ENCODE measurements at places on chromosomes 2 and 18.

DNA sequence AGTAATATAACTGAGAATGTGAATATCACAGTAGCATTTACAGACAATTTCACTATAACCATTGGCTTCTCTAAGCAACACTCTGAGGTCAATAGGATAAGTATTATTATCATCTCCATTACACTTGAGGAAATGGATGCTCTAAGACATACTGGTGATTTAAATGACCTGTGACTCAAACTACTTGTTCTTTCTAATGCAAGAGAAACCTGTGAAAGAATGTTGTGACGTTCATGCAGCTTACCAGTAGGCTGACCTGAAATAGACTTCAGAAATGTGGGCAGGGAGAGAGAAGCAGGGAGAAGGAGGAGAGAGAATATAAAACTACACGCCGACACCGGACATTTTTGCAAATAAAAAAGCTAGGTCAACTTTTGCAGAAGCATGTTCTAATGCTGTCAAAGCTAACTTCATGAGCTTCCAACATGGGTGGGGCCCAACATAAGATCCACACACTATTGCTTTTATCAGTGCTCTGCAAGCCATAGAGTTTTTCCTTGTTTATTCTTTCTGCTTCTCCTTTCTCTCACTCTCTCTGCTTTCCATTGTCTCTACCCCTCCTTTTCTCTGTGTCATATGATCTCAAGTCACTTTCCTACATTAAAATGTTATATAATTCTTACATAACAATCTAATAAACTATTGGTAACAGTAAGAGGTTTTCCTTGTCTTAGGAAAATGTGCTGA is 217.6 kb upstream of the FN1 start:
- DNase-seq = no peak

DNA sequence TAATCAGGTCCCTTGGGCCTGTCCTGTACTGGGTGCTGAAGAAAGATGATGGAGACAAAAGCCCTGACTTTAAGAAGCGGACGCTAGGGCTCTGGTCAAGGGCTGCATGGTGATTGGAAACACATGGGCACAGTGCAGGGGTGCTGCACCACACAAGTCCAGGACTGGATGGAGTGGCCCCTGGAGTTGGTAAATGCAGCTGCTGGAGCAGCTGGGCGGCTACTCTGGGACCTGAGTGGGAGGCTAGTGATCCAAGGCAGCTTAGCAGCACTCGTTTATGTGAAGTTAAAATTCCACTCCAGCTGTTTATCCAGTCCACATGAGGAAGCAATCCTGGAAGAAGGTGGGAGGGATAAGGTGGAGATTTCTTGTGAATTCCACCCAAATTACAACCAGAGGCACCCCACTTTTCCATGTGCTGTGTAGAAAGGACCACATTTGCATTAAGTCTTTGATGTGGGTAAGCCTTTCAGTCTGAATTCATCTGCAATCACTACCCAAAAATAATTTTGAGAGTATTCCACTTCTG is 24.9 kb downstream of the MERTK start:
- no peak for DNase-seq

GRCh38 chr2:200665626-200666453 is 80.0 kb downstream of the AOX1 start:
- DNase-seq = no peak

- DNase-seq = no peak
Observed at GRCh38 chr2:35973132-35973736, 382.3 kb upstream of the CRIM1 start.

DNA sequence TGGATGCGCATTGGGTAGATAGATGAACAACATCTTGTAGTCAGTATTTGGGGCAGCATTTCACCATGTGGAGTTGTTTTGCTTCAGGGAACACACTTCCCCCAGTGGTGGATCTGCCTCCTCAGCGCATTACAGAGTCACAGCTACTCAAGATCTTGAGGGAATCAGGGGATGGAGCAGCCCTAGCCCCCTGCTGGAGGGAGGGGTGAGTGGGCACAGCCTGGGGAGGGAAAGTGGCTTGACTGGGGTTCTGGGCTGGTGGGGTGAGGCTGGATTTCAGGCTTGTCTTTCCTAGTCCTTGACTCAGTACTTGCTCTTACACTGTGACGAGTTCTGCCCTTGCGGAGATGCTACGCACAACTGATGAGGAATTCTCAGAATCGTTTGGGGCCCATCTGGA is 271.0 kb upstream of the HS6ST1 start:
- DNase-seq = no peak

DNA sequence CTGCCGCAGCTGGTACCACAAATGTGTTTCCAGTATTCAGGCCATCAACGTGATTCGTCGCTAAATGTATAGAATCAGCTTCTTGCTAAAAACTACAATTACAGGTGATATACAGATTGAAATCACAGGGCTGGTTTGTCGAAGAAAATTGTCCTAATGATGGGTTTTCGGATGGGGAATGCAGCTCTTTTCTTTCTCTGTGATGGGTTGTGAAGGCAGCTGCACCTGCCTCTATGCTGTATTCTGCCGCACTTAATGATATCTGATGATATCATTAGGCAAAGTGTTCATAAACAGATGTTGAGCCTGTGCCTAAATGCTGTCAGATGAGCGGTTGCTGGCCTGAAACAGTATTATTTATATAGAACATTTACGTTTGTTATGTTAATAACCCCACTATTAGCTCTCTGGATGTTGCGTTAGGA is 218.1 kb downstream of the ARHGAP15 start:
- no peak for DNase-seq

GRCh38 chr2:41600460-41600859 is 447.4 kb upstream of the PKDCC start:
- DNase-seq = no peak

GRCh38 chr2:201246280-201246679 is 14.1 kb upstream of the CASP8 start:
- DNase-seq = no peak

DNA sequence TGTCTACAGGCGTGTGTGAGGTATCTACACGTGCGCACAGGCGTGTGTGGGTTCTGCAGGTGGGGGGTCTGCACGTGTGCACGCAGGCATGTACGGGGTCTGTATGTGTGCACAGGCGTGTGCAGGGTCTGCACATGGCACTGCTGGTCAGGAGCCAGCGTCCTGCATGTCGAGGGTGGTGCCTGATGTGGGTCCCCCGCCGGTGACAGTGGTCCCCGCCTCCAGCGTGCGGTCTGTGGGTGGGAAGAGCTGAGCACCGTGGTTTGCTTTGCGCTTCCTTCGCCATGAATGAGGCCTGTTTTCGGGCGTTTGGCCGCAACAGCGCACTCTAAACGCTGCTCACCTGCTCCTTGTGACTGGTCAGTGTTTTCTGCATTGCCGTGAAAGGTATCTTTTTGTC is 57.2 kb downstream of the CTDP1 start:
- no peak for DNase-seq

DNA sequence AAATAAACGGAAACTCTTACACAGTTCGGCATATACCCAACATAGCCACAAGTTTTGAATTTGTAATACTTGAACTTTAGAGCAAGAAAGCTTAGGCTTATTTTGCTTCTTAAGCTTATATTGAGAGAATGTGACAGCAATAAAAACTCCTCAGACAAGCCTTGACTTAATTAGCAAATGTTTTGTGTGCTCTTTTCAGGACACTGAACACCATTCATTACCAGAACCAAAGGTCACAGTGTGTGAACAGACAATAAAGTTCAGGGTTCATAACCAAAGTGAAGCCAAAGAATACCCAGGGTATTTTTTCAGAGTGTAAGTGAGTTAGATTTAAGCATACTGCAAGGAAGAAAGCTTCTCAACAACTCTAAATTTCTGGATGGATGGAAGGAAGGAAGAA is 605.8 kb downstream of the METTL4 start:
- no peak for DNase-seq

GRCh38 chr2:200364620-200365019 is 58.1 kb downstream of the SPATS2L start:
- DNase-seq = no peak

DNA sequence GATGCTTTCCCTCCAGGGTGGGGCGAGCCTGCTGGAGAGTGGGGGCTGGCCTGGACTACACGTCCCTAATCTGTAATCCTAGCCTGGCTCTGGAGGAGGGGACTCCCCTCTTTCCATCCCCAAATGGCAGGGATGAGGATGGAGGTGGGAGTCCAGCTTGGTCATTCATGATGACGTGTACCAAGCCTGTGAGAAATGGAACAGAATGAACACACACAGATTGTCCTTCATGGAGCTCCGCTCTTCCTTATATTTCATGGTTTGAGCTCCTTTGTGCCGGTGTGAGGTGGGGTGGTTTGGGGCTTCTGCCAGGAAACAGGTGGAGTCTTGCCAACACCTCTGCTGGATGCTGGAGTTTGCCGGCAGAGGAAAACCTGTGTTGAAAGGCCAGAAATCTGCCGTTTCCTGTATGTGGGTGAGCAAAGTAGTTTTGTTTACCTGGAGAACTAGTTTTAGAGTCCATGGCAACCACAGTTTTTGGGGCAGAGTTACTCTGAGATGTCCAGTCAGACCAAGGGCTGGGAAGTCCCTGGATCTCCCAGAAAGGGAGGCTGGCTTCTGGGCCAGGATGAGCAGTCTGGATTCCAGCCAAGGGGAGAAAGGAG is 417.6 kb upstream of the MEX3C start:
- no peak for DNase-seq

DNA sequence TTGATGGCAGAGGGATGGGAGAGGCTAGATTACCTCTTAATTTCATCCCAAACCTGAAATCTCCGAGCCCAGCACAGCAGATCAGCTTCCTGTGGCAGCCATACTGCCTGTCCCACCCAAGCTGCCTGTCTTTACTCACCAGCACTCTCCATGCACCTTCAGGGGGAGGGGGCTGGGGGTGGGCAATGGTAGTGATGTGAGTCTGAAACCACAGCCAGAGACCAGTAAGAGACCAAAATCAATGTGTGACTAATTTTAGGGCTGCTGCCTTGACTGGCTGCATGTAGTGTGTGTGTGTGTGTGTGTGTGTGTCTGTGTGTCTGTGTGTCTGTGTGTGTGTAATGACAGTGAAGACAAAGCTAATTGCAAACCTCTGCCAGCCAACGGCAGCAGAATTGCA is 11.7 kb upstream of the TEX261 start:
- no peak for DNase-seq

DNA sequence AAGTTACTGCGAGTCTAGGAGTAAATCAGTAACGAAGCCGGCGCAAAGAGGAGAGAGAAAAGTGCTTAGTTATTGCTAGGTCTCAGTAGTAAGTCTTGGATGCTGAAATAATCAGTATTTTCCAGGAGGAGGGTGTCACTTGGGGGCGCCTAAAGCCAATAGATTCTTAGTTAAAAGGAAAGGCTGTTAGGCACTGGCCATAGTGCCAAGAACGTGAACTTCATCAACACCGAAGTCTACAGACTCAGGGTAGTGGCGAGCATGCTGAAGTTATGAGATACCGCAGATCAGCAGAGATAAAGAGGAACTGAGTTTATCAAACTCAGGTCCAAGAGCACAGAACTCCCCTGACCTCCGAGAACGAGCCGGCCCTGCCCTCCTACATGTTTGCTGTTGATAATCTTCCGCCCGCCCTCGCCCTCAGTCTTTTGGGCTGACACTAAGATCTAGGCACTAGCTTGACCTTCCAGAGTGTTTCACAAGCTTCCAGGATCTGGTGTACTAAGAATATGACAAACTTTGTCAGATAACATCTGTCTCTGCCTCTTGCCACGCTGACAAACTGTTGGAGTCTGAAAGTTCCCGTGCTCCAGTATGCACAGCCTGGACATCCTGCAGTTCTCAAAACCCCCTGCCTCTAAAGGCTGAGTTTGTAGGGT is 49.2 kb downstream of the CYB5A start:
- DNase-seq = no peak

DNA sequence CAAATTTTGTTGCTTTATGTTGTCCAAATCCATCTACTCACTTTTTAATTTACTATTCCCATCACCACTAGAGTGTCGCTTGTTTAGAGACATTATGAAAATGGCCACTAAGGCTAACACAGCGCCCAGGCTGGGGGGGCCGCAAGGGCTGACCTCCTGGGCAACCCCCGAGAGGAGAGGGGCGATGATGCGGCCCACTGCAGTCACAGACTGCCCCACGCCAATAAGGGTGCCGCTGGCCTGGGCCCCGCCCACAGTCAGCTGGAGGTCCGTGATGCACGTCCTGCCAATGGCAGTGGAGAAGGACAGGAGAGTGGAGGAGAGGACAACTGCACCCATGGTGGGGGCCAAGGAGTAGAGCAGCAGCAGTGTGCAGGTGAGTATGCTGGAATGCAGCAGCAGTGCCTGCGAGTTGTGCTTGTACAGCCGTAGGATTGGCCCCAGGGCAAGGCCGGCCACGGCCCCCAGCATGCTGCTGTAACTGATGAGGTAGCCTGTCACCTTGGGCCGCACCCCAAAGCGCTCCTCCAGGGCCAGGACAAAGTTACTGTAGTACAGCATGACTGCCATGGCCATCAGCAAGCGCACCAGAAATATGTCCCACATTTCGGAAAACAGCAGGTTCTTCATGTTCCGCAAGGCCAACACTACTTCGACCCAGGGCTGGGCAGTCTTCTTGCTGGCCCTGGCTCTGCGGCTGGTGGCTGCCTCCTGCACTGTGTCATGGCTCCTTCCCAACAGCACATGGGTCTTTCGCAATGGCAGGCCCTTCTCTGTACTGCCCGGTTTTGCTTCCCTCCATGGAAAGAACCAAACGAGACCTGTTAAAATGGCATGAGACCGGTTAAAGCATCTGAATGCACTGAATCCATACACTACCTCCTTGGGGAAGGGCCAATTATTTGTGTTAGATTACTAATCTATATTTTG is 43.2 kb upstream of the TMEM182 start:
- DNase-seq = no peak

GRCh38 chr2:219663116-219663762 is 35.8 kb downstream of the SLC4A3 start:
- DNase-seq = no peak

GRCh38 chr2:178142274-178143065 is 30.2 kb downstream of the RBM45 start:
- DNase-seq = no peak

DNA sequence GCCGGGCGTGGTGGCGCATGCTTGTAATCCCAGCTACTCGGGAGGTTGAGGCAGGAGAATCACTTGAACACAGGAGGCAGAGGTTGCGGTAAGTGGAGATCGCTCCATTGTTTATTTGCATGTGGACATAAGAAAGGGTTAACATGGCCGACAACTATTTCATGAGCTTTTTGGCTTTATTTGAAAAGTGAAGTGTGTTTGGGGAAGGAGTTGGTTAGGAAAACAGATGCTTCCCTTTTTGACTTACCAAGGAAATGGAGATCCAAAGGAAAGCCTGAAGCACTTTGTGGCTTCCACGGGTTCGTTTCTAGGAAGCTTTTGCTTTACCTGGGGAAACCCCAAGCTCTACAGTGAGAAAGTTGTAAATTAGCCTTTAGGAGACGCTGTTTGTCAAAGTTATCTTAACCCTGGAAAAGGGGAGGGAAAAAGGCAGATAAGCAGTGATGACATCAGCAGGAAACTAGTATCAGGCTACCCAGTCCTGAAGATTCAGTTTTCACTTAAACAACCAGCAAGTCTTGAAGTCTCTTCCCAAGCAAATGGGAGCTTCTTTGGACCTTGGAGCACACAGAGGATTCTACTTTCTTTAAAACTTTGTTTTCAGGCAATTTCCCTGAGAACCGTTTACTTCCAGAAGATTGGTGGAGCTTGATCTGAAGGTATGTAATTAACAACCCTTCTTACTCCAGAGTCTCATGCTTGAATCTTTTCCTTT is at the start of gene CASP10:
Gene CASP10 (plus strand): TSS at position 492 of the 715 bp plus-strand sequence. CDS start 2,637 bp downstream, outside the sequence.
- no peak for DNase-seq

Measured in hypothalamus (tissue), 51 donors.